ENCODE measurements at places on chromosomes 4 and X.

DNA sequence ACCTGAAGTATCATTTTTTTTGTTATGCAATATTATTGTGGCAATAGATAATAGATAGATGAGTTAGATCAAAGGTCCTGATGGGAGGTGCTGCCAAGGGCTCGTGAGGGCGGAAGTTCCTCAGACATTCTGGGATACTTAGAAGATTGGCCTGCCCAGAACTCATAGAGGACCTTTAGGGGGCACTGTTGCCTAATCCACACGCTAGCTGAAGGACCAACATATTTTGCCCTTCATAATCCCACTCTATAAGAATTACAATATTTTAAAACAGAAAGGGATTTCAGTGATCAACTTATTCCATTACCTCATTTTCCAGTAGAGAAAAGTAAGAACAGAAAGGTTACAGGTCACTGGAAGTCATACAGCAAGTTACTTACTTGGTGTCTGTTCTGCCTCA is 22.9 kb upstream of the COX7B2 start:
- no peak for DNase-seq

- no peak for DNase-seq
Observed at GRCh38 chrX:151458824-151459223, 61.8 kb downstream of the VMA21 start.

DNA sequence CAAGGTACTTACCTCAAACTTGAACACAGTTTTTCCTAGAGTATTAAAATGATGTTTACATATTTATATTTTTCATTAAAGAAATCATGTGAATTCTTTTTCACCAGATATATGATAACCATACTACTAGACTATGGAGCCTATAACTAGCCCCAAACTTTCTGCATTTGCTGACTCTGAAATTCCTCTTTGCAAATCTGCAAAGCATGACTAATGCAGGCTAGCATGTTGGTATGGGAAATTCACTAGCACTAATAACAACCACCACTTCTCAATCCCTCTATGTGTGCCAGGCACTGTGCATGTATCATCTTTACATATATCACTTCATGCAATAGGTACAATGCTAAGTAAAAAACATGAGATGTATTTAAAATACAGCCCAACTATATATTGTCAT is 51.1 kb downstream of the SLC10A7 start:
- DNase-seq, result no peak

DNA sequence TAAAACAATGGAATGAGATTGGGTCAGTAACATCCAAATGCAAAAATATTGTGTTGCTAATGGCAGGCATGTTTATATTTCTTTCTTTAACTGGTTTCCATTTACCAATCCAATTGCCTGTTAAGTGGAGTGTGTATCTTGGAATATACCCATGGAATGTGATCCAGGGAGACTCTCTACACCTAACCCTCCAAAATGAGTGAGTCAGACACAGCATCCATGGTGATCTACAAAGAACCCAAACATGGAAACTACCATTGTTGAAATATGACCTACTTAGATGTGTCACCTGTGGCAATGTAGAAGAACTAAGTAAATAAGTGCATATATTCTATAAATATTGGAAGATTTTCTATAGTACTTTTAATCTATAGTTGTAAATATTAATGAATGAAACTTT is 110.3 kb downstream of the AREG start:
- DNase-seq, result peak; percentile 79

DNA sequence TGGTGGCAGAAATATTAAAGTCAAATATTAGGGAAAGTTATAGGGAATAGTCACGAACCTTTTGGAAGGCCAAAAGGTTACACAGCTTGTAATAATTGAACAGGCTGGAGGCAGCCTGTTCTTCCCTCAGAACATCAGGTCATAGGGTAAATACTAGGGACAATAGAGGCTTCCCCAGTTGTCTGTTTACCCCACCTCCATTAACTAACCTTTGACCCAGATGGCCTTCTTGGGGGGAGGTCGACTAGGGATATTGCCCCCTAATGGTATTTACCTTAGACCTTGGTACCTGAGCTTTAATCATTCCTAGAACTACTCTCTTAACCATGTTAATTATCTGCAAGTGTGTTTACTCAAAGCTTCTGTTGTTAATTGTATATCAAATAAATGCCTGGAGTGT is 26.0 kb downstream of the C4orf17 start:
- no peak for DNase-seq

- no peak for DNase-seq
Observed at GRCh38 chr4:11408233-11408967, 20.3 kb downstream of the HS3ST1 start.

GRCh38 chr4:41456559-41457101 is 81.3 kb upstream of the LIMCH1 start:
- DNase-seq, result no peak

DNA sequence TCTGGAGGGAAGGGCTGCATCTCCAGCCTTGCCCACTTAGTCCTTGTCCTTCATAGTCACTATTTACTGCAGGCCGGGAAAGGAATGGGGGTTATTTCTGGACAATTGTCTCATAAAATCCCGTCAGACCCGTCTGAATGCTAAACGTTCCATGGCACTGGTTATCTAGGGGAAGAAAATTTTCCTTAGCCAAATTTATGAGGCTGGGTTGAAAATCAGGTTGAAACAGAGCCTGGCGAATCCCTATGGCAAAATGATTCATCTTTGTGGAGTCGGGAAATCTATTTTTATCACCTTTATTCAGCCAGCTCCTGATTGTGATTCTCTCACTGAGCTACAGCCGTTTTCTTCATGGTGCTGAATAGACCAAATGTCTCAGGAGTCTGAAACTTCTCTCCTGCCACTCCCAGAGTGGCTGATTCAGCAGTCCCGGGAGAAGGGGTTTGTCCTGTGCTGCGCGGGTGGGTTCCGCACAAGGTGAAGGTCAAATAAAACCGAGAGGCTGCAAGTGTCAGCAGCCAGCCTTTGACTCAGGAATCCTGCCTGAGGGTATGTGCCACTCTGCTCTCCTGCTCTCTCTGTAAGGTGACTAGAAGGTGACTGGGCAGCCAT is 1.0 kb downstream of the LIMCH1 start:
- DNase-seq, result no peak

- no peak for DNase-seq
Observed at GRCh38 chrX:18701621-18702361, 5.7 kb upstream of the PPEF1 start.

- DNase-seq, result no peak
Observed at GRCh38 chr4:53573696-53574095, 17.6 kb downstream of the LNX1 start.

DNA sequence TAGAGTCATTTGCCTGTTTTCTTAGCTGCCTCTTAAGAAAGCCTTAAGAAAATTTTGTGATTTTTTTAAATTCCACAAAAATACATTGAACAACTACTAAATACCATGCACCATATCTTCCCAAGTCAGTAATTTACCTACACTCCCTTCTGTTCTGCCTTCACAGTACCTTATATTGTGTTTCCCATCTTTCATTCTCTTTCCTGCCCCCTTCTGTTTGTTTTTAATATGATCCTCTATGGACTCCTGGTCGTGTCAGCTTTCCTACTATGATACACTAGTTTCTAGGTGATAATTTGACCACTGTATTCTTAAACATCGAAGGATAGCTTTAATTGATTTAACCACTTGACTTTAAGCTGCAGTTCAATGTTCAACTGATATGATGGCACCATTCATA is 297.7 kb upstream of the HAND2 start:
- no peak for DNase-seq

DNA sequence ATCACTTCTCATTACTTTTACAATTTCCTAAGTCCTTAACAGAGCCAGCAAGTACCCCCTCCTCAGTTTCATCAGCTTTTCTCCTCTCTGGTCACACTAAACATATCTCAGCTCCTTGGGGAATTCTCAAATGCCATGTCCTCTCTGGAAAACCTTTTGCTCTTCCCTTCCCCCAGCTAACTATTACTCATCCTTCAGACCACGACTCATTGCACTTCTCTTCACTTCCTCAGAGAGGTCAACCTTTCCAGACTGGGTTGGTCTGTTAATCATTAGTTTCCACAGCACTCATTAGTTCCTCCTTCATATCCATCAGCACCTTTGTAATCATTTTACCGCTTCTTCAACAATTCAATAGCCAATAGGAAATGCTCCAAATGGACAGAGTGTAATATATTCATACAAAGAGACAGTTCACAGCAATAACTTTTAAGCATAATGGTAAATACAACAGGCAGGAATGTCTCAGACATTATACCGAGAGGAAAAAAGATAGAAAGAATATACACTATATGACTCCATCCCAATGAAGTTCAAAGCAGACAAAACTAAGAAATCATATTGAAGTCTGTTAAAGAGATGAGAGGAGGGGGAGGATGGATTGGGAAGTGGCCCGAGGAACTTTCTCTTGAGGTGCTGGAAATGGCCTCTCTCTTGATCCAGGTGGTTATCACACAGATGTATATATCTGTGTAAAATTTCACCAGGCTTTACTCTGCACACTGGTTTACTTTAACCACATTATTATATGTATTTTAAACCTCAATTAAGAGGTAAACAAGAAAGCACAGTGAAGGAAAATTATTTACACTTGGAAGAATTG is 39.6 kb downstream of the DDX60L start:
- peak; percentile 96 for DNase-seq

DNA sequence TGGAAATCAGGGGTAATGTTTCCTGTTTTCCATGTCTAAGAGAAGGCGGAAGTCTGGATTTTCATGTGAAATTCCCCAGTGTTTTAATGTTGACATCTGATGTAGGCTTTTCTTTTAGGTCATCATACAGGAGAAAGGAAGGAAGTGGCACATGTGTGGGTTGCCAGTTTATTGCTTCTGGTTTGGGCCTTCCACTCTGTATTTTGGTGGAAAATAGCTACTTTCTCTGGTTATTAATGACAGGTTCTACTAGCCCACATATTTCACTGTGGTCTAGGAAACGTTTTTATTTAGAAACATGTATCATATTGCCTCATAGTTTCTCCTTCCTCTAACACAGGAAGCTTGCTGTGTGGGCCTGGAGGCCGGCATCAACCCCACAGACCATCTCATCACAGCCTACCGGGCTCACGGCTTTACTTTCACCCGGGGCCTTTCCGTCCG is 7.2 kb downstream of the PDHA1 start:
- no peak for DNase-seq

GRCh38 chr4:45569619-45570018 is 554.2 kb downstream of the GABRG1 start:
- no peak for DNase-seq

- DNase-seq, result no peak
Observed at GRCh38 chr4:94480362-94480951, 28.7 kb downstream of the PDLIM5 start.

DNA sequence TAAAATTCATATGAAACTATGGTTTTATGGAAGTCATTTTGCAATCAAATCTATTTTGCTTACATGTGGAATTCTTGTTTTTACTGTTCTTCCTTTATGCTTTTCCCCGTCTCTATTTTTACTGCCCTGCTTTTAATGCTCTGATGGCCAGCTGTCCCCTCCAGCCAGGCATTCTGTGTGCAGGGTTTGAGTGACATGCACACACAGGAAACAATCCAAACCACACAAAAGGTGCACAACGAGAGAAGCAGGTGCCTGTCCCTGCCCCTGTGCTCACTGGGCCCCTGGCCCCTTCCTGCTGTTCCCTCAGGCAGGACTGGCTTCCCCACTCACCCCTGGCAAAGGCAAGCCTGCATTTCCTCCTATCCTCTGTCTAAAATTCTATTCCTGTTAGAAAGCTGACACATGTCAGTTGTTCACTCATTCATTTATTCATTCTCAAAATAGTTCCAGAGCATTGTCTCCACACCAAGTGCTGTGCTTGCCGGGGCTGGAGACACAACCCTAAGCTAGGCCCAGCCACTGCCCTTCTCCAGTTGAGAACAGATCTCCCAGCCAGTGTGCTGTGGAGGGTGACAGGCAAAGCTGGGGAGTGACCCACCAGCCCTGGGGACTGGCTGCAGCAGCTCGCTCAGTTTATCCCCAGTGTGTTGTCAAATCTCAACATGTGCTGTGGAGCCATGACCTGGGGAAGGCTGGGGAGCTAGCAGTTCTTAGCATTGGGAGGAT is 346.3 kb downstream of the FBXW7 start:
- DNase-seq, result no peak

DNA sequence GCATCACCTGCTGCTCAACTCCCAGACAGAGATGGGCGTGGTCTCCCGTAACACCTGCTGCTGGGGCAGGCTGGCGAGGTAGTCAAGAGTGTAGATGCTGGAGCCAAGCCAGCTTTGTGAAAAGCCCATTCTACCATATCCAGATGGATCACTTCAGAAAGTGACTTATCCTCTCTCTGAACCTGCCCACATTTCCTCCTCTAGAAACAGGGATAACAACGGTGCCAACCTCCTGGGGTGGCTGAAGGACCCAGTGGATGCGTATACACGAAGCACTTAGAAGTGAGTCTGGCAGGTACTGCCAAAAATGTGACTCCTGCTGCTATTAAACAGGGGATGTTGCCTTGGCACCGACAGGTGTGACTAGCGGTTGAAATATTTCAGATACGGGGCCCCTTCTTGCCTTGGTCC is 95.8 kb downstream of the SORBS2 start:
- no peak for DNase-seq

GRCh38 chr4:47122592-47123291 is 91.4 kb downstream of the GABRB1 start:
- peak; percentile 35 for DNase-seq

- no peak for DNase-seq
Observed at GRCh38 chr4:87258677-87259076, 38.3 kb upstream of the KLHL8 start.

DNA sequence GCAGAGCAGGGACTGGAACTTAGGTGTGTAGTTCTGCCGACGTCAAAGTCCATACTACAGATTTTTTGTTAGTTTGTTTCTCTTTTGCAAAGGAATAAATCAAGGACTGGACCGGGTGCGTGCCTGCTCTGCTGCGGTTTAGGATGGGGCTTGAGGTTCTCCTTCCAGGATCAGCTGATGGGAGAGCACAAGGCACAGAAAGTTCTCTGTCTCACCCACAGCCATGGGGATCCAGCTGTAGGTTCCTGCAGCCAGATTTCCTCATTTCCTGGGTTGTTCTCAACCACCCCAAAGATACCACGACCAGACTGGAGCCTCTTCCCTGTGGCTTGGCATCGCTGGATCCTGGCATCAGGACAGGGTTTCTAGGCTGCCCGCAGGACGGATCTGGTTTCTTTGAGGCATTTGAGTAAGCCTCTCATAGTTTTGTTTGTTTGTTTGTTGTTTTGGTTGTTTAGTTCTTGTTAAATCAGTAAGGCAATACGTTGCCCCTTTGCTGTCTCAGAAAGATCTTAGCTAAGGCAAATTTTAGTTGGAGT is 789 bp upstream of the SRPX start:
- no peak for DNase-seq

DNA sequence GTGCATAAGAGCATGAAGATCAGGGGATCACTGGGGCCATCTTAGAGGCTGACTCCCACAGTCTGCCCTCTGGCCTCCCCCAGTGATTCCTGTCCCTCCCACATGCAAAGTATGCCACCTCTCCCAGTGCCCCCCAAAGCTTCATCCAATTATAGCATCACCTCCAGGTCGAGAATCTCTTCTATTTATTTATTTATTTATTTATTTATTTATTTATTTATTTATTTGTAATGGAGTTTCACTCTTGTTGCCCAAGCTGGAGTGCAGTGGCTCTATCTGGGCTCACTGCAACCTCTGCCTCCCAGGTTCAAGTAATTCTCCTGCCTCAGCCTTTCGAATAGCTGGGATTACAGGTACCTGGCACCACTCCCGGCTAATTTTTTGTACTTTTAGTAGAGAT is 50.1 kb downstream of the BCORL1 start:
- no peak for DNase-seq

GRCh38 chr4:110188113-110188512 is 10.3 kb downstream of the ELOVL6 start:
- no peak for DNase-seq

GRCh38 chr4:41877020-41877796 is 58.0 kb upstream of the TMEM33 start:
- no peak for DNase-seq

All from epithelial cell of proximal tubule (primary cell).